ENCODE measurements at places on chromosomes 1 and 21.

DNA sequence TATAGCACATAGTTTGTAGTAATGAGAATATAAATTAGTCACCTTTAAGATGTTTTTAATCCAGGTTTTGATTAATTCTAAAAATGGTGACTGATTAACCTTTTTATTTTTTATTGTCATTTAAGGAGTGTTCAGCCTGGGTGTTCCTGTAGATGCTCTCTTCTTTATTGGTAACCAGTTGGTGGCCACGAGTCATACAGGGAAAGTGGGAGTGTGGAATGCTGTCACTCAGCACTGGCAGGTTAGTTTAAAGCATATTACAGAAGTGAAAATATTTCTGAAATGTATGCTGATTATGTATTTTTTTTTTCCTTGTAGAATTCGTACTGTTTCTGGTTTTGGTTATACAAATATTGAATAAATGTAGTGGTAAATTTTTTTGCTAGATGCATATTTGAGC lies 28.1 kb downstream of the KCTD3 start:
- DNase-seq: no peak

DNA sequence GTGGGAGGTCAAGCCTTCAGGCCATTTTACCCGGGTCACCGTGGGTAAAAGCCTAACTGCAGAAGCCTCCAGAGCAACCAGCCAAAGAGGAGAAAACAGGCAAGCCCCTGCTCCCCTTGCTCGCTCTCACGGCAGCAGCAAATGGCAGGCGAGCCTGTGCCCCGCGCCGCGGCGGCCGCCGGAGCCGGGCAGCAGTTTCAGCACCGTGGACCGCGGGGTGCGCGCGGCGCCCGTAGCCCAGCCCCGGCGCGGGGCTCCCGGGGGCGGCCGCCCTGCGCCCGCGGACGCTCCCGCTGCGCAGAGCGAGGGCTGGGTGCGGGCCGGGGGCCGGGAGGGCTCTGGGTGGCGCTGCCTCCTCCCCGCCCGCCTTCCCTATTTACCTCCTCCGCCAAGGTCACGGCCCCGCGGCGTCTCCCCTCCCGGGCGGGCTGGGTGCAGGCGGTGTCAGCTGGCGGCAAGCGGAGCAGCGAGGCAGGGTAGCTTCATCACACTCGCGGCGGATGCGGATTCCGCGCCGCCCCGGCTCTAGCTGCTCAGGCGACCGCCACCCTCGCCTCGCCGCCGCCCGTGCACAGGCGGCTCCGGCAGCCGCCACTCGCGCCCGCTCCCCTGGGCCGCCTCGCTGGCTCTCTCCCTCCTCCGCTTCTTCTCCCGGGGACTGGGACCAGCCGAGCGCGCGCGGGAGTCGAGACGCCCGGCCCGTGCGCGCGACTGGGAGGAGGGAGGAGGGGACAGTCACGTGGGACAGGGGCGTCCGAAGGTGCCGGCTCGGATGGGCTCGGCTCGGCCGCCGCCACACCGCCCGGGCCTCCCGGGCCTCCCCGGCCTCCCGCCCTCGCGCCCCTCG lies at the start of gene RGS7:
RGS7 (minus strand) TSS at position 687 of the 847 bp plus-strand sequence.
- peak; percentile 73 for DNase-seq

- no peak for DNase-seq
These were observed 481 bp downstream of the CCDC163 start for GRCh38 chr1:45499415-45499769.

DNA sequence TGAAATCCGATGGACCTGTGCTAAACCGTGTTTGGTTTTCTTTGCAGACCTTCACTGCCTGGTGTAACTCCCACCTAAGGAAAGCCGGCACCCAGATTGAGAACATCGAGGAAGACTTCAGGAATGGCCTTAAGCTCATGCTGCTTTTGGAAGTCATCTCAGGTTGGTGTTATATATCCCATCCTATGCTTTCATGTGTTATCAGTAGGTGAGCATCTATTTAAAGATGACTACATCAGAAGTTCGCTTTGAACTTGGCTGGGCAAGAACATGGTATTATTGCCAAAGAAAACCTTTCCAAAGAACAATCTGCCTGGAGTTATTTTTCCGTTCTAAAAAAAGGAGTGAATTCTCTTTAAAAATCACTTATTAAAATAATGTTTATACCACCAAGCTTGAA lies 31.5 kb downstream of the ACTN2 start:
- DNase-seq: no peak

DNA sequence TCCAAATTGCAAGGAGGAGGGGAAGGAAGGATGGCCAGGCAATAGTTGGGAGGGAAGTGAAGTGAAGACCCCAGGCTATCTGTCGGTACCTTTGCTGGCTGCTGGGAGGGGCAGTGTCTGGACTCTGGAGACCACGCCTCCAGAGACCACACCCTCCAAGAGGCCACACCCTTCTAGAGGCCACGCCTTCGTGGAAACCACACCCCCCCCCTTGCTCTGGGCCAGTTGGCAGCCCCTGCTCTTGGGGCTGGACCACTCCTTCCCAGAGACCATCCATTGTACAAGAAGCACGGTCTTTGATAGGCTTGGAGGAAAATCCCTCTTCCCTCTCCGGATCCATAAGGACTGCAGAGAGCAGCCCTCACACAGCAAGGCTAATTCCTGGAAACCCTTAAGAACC lies 73.1 kb downstream of the RYR2 start:
- no peak for DNase-seq

DNA sequence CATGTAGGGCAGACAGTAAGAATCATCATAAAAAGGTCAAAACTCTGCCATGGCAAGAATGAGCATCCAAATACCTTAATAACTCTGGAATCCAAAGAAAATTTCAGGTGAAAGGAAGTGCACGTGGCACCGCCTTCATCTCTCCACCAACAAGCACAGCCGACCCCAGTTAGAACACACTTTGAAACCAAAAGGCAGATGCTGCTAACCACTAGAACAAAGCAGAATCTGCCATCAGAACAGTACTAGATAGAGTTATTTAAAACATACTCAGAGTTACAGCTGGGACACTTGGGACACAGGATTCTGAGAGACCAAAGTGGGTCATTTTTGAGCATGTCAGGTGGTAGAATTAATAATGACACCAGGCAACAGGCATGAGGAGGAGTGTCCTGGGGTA lies 106.7 kb upstream of the SOD1 start:
- DNase-seq: no peak

GRCh38 chr1:170685166-170685565 lies 21.2 kb downstream of the PRRX1 start:
- DNase-seq: no peak

Measured in spinal cord (tissue), 10 donors.